ENCODE measurements at places on chromosomes 7 and 10.

- no peak for DNase-seq
These were observed 18.7 kb upstream of the ACHE start for GRCh38 chr7:100914208-100914878.

- peak; percentile 10 for DNase-seq
These were observed 429.0 kb upstream of the MTPN start for GRCh38 chr7:136405931-136406777.

- no peak for DNase-seq
These were observed 188.5 kb upstream of the ANK3 start for GRCh38 chr10:60578217-60578616.

GRCh38 chr10:48839809-48840679 is 99.6 kb downstream of the LRRC18 start:
- DNase-seq = no peak

GRCh38 chr7:28224675-28225074 is 44.1 kb upstream of the JAZF1 start:
- no peak for DNase-seq

- DNase-seq = no peak
These were observed 111.8 kb upstream of the ZNF32 start for GRCh38 chr10:43760514-43760913.

- no peak for DNase-seq
These were observed 12.0 kb downstream of the PNLIPRP2 start for GRCh38 chr10:116632596-116633215.
